ENCODE measurements at places on chromosomes 2 and 18.

DNA sequence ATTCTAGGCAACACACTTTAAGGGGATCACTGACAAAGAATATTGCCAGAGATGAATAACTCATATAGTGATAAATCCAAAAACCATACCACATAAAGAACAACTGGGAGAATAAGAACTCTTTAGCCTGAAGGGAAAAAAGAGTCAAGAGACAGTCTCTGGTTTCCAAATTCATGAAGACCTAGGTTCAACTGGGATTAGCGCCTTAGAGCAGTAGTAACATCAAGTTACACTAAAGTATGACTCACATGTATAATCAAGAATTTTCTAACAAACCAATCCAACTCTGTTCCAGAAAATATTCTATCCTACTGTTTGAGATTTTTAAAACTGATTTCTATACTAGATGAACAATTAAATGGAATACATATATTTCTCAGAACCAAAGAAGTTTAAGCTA is 93.8 kb downstream of the USP34 start:
- H3K4me3 ChIP-seq: no peak overlapping the region
- no peak for DNase-seq
- H3K36me3 ChIP-seq: peaks cover 31% of the 10 kb centered on the region
- H3K4me1 ChIP-seq: no peaks in the 10 kb centered on the region
- H3K27me3 ChIP-seq: peaks cover 2% of the 10 kb centered on the region

DNA sequence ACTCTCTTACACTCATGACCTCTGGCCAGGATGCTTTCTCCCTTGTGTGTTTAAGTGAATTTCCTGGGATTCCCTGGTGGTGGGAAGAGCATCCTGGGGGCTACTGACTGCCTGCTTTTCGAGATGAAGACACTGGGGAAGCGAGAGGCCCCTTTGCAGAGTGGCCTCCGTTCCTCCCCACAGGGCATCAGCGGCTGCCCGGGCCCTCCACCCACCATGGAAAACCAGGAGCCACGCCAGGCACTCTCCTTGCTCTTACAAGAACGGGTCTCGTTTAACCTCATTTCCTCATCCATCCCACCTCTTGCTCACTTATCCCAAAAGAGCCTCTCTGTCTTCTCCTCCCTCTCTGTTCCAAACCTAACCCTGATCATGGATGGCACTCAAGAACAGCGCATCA is 17.8 kb downstream of the CHST10 start:
- DNase-seq: no peak
- peak overlapping the region; percentile 53 for H3K27ac ChIP-seq
- peaks cover 1% of the 10 kb centered on the region for H3K27me3 ChIP-seq
- peaks cover 5% of the 10 kb centered on the region for H3K4me1 ChIP-seq
- H3K4me3 ChIP-seq: no peak overlapping the region
- peaks cover 34% of the 10 kb centered on the region for H3K36me3 ChIP-seq

DNA sequence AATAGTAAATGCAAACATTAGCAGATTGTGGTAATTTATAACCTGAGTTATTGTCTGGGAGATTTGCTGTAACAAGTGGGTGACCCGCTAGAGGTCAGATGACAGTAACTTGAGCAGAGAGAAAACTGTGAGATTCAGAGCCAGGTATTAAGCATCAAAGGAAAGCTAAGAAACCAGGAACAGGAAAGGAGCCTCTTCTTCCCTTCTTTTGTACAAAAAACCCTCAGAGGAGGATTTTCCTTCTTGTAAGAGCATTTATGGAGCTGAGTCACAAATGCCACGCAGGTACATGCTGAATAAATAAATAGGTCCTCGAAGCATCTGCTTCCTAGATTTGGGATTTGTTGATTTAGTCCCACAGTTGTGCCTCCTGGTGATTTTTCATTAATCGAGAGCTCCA is 146.5 kb downstream of the SH3BP4 start:
- H3K4me3 ChIP-seq: no peak overlapping the region
- H3K27ac ChIP-seq: peak overlapping the region; percentile 72
- no peak for DNase-seq
- no peaks in the 10 kb centered on the region for H3K36me3 ChIP-seq
- H3K4me1 ChIP-seq: peaks cover 29% of the 10 kb centered on the region

GRCh38 chr2:88627856-88628570 is 749 bp upstream of the EIF2AK3 start:
- no peaks in the 10 kb centered on the region for H3K36me3 ChIP-seq
- peak; percentile 71 for DNase-seq
- no peak overlapping the region for H3K4me3 ChIP-seq
- no peak overlapping the region for H3K27ac ChIP-seq
- H3K27me3 ChIP-seq: peaks cover 2% of the 10 kb centered on the region

DNA sequence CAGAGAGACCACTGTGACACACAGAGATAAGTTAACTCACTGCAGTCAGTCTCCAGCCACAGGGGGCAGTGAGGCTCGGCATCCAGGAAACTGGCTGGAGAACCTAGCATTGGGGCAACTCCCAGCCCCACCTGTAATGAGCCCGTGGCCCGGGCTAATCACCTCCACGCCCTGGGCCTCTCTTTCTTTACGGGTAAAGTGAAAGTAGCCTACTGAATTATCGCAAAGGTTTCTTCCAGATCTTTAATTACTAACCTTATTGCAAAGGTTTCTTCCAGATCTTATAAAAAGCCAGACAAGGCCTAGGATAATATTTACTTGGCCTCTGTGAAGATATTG is 45.7 kb upstream of the ACAA2 start:
- DNase-seq: no peak
- no peaks in the 10 kb centered on the region for H3K36me3 ChIP-seq
- H3K27me3 ChIP-seq: no peaks in the 10 kb centered on the region
- H3K27ac ChIP-seq: peak overlapping the region; percentile 78
- H3K4me3 ChIP-seq: no peak overlapping the region
- peaks cover 18% of the 10 kb centered on the region for H3K4me1 ChIP-seq

All from endothelial cell (in vitro differentiated cells).